AG04450 (cell line): ENCODE measurements at places on chromosomes 16 and 17.

- DNase-seq, result no peak
Measured at GRCh38 chr16:58196898-58197313, 1.0 kb downstream of the CSNK2A2 start.

- no peak for DNase-seq
Measured at GRCh38 chr17:71338396-71338795, 782.4 kb upstream of the SOX9 start.

- peak; percentile 95 for DNase-seq
Measured at GRCh38 chr16:15482068-15482747, 47.8 kb downstream of the BMERB1 start.

DNA sequence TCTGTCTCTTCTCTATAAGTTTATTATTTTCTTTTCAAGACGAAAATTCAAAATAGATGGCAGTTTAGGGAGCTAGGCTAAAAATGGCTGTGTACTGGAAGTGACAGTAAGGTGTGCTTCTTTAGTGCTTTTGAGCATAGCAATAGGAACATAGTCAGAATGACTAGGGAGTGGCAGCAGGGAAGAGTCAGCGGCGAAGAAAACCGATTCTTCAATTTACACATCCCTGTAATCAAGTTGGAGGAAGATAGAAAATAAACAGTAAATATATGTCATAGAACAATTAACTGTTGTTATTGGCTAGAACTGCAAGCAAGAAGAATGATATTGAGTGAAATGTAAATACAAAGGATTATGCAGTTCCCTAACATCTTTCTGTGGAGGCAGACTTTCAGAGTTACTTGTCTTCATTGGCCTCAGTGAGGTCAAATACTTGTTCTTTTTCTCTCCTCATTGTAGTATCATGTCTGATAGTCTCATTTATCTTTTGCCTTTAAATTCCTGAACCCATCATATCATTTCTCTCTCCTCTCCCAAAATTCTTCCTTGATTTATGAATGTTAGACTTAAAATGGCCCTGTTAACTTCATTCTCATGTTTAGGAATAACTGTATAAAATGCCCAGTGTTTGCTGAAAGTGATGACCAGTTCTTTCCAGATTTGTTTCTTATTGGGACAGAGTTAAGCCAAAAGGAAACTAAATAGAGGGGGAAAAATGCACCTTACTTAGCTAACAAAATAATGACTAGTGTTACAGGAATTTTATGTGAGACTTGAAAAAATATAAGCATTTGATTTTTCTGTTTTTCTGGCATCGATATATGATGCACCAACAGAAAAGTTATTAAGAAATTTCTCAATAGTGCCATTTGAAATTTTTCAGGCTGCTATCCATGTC is 211.4 kb downstream of the BCAS3 start:
- DNase-seq, result no peak

DNA sequence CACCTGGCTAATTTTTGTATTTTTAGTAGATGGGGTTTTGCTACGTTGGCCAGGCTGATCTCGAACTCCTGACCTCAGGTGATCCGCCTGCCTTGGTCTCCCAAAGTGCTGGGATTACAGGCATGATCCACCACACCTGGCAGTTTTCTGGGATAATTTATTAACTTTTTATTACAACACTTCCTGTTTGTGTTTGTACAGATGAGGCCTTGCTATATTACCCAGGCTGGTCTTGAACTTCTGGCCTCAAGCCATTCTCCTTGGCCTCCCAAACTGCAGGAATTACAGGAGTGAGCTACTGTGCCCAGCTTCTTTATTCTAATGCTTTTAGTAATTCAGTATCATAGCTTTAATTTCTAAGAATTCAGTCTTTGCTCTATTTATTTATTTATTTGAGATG is 16.1 kb upstream of the SPN start:
- no peak for DNase-seq

DNA sequence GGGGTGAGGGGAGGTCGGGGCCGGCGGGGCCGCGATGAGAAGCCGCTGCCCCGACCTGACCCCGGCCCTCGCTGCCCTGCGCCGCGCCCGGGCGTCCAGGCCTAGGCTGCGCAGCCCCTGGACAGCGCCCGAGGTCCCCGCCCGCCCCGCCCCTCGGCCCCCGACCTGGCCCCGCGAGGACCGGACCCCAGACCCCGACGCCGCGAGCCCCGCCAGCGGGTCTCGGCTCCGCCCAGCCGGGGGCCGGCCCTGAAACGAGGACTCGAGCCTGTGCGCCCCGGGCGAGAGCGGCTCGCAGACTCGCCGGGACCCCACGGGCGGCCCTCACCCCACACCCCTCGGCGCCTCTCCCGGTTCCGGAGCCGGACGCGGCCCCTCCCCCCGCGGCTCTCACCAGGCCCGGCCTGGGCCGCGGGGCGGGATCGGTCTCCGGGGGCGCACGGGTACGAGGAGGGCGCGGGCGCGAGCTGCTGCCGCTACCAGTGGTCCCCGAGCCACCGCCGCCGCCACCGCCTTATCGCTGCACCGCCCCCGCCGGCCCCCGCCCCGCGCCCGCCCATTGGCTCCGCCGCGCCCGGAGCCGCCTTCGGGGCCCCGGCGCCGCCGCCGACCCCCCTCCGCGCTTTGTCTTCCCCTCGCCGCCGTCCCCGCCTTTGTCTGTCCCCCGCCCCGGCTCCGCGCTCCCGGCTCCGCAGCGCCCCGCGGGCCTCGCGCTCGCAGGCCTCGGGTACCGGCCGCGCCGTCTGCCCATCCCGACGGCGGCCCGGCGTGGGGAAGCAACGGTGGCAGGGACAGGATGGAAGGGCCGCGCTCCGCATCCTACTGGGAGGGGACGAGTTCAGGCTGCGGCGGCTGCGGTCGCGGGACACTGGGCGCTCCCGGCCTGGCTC is at the start of gene LIMD2:
LIMD2 (minus strand) TSS at position 488 of the 890 bp plus-strand sequence. CDS start 827 bp downstream, outside the sequence.
- DNase-seq, result no peak

DNA sequence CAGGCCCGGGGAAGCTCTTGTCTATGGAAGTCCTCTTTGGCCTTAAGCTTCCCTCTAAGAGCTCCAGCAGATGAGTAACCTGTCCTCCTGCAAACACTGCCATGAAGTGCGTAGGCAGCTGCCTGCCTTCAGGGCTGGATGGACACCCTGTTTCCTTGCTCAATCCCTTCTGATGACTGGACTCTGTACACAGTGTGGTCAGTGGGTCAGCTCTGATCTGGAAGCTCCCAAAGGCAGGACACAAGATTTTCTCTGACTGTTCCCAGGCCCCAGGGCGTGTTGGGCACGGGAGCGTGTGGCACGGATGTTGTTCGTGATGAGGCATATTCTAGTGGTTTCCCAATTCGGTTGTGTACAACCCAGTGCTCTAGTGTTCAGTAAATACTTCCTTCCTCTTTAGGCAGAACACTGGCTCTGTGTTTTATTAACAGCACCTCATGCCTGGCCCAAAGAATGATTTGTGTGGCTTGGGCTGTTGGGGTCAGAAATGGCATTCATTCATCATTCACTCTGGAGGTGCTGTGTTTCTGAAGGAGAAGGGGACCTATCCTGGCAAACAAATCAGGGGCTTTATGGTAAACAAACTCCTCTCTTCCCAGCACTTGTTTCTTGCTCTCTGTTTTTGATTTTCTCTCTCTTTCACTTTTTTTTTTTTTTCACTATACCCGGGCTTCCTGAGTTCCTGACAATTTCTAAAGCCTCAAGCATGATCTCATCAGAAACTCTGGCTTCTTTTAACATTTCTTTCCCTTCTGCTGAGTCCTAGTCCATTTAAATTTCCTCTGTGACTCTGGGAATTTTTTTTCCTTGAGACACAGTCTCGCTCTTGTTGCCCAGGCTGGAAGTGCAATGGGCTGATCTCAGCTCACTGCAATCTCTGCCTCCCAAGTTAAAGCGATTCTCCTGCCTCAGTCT is 12.0 kb upstream of the RNF157 start:
- DNase-seq, result peak; percentile 80

- no peak for DNase-seq
Measured at GRCh38 chr17:61126473-61127249, 273.0 kb upstream of the TBX2 start.

- no peak for DNase-seq
Measured at GRCh38 chr17:77449908-77450741, 309.4 kb downstream of the SEC14L1 start.

- no peak for DNase-seq
Measured at GRCh38 chr17:57557416-57557815, 187.7 kb downstream of the CCDC182 start.

DNA sequence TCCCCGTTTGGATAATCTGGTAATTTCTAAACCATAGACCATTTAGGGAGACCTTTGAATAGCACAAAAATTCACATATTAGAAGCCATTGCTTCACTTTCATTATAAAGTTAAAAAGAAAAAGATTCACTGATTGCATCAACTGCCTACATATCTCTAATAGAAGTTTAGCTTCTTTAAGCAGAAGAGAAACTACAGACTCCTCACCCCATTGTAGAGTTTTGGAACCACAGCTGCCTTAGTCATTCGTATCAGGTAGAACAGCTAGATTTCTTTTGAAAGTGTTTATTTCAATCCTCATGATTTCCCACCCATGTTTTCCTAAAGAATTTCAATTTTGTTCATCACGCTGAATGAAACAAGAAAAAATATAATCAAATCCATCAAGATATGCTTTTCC is 144.8 kb downstream of the CDH8 start:
- DNase-seq, result no peak

GRCh38 chr17:29567304-29567553 is 392 bp upstream of the ABHD15 start:
- no peak for DNase-seq

DNA sequence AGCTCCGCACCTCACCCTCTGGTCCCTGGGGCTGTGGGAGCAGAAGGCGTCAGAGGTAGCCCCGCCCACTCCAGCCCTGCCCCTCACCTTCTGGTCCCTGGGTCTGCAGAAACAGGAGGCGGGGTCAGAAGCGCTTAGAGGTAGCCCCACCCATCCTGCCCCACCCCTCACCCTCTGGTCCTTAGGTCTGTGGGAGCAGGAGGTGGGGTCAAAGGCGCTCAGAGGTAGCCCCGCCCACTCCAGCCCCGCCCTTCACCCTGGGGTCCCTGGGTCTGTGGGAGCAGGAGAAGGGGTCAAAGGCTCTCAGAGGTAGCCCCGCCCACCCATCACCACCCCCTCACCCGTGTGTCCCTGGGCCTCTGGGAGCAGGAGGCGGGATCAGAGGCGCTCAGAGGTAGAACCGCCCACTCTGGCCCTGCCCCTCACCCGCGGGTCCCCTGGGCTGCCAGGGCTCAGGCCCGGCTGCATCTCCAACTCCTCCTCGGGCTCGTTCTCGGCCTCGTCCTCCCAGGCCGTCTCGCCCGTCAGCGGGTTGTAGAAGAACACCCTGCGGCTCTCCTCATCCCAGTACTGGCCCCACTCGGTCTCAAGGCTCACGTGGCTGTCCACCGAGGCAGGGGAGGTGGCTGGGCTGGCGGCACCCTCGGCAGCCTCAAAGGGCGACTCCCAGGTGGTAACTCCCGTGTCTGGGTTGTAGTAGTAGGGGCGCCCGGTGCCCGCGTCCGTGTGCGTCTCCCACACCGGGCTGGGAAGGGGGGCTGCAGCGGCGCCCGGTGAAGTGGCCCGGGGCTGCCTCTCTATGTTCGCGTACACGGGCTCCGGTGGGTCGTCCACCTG is 27.2 kb downstream of the ARHGAP27 start:
- no peak for DNase-seq

DNA sequence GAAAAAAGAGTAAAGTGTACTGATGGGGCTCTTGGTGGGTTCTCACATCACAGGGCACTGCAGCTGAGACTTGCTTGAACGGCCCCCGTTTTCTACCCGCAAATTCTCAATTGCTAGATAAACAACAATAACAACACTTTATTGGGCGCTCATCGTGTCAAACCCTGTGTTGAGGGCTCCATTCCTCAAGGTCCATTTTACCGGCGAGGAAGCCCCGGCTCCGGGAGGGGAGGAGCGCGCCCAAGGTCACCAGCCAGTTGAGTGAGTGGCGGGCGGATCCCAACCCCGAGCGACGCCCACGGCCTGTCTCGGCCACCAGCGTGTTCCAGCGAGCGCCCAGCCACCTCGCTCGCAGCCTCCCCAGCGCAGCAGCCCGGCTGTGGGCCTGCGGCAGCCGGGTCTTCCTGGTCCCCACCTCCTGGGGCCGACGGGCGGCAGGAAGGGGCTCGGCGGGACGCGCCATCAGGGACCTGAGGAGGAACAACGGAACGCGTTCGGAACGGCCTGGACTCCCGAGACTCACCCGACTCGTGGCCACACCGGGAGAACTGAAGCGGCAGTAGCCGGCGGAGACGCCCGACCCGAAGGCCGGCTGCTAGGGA is 373 bp downstream of the CMC2 start:
- DNase-seq, result no peak
